ENCODE measurements at places on chromosomes 12 and 14.

- DNase-seq: no peak
Measured at GRCh38 chr14:85471156-85471555, 58.8 kb upstream of the FLRT2 start.

- DNase-seq: no peak
Measured at GRCh38 chr14:104353221-104353920, 215.0 kb downstream of the KIF26A start.

GRCh38 chr12:23803540-23803939 is 145.9 kb downstream of the SOX5 start:
- DNase-seq: no peak

DNA sequence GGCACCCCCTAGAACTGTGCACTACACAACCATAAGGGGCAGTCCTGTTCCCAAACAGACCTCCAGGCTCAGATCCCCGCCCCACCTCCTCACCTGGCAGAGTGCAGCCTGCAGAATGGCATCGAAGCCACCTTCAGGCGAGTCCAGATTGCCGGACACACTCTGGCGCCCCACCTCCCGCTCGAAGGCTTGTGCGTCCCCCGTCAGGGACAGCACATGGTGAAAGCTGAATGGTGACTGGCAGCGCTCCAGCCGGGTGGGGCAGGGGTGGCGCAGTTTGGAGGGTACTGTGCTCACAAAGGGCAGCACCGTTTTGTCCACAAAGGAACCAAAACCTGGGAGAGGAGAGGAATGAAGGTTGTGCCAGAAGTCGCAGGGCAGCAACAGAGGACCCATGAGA is 10.6 kb downstream of the ITGB7 start:
- no peak for DNase-seq

DNA sequence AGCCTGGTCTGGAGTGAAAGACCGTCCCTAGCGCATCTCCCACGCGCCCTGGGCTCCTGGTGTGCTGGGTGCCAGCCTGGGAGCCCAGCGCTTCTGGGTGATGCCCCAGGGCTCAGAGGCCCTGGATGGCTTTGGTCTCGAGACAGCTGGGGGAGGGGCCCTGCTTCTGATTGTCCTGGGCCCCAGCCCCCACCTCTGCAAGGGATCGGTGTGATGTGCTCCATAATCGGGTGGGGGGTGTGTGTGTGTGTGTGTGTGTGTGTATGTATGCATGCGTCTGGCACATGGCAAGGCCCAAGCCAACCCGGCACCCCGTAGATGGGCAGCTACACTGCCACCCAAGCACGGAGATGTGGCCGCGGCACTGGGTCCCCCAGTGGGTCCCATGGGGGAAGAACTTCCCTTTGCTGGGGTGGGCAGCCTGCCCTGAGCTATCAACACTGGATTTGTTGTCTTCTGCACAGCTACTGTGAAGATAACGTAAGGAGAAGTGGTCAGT is 3.1 kb downstream of the ZBTB42 start:
- DNase-seq: no peak

GRCh38 chr12:108117163-108117849 is 11.8 kb upstream of the WSCD2 start:
- DNase-seq: no peak

- no peak for DNase-seq
Measured at GRCh38 chr12:79848339-79848738, 86.6 kb downstream of the PPP1R12A start.

GRCh38 chr14:104773505-104774452 is 20.8 kb downstream of the SIVA1 start:
- DNase-seq: no peak

DNA sequence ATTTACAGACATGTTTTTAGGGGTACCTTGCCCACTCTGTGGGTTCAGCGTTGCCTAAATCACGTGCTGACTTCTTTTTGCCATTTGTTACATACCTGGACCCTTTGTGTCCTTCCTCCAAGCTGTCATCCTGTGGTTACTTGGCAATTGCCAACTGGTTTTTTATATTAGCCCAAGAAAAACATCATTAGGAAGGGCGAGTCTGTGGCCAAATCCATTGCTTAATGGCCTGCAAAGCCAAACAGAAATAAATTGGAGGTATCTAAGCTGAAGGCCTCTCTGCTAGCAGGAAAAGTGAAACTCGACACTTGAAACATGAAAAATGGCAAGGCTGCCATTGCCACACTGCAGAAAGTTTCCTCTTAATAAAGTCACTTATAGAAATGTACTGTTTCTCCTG is 190.4 kb downstream of the NUAK1 start:
- no peak for DNase-seq

- no peak for DNase-seq
Measured at GRCh38 chr14:61041704-61042103, 60.7 kb downstream of the SLC38A6 start.
